Kidney (tissue), 22 donors: ENCODE measurements at places on chromosomes 6 and 20. TPM values are rescaled to one million over a fixed set of nuclear protein-coding genes. Genes with fewer than 3 reads are reported as not detected.

GRCh38 chr6:4446982-4447381 is 311.6 kb upstream of the ECI2 start:
- DNase-seq = no peak

- peak; percentile 84 for DNase-seq
These were observed 99.2 kb downstream of the LCA5 start for GRCh38 chr6:79438030-79438429.

- no peak for DNase-seq
These were observed 176.4 kb downstream of the TFAP2B start for GRCh38 chr6:50995036-50995435.

- no peak for DNase-seq
These were observed 45.3 kb downstream of the DLL1 start for GRCh38 chr6:170245475-170245992.

GRCh38 chr6:119395192-119395591 is 45.6 kb upstream of the MAN1A1 start:
- no peak for DNase-seq

STMND1 gene
- total RNA-seq = not detected

IL17F gene
- total RNA-seq = not detected

DNA sequence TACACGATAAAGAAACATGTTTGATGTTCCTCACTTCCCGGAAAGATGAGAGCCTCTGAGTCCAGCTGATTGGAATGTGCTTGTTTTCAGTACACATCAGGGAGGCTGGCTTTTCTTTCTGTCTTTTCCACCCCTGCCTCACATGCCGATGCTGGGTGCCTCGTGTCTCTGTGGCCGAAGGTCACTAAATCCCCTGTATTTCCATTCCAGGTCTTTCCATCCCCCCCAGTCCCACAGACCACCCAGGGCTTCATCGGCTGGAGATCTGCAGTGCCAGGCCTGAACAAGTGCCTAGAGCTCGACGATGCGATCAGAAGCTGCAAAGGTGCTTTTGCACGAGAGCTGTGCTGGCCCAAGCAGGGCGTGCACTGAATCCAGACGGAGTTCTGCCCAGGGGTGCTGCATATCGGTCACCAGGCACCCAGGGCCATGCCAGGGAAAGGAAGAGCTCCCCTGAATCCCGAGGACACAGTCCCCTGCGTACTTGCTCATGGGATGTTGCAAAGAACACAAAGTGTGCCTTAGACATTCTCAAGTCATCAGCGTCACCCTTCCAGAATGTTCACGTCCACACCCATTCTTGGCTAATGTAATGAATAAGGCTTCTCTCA is 67.9 kb downstream of the ANKRD60 start:
- no peak for DNase-seq

VGLL2 gene
- total RNA-seq = not detected

DNA sequence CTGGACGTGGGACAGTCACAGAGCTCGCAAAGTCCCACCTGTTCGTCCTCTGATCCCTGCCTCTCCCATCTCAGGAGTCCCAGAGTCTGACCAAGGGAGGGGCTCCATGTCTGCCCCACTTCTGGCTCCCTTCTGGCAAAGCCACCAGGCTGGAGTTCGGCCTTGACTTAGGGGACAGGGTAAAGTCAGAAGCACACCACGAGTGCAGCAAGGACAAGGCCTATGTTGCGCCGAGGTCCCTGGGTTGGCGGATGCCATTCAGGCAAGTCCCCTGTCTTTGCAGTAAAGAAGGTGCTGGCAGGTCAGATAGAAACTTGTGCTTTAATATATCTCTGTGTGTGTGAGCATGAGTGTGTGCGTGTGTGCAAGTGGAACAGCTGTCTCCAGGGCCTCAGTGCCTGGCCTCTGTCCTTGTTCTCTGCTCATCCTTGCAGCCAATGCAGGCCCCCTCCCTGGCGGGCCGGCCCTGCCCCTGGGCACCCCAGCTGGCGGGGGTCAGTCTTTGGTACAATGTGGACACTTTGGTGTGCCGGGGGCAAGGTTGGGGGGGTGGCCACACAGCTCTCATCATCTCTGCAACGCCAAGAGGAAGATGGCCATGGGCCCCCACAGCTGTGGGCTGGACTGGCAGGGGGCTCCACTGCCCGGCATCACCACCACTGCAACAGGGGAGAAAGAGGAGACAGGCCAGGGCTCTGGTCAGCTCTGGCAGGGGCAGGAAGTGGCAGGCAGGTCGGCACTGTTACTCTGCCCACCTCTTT is 60.7 kb downstream of the MDGA1 start:
- DNase-seq = no peak

GRCh38 chr20:23456409-23456808 is 3.7 kb upstream of the CST11 start:
- no peak for DNase-seq

GRCh38 chr6:90383196-90383822 is 86.7 kb upstream of the BACH2 start:
- DNase-seq = no peak

DLL1 gene
- 11.9 TPM for total RNA-seq

GATA5 gene
- total RNA-seq = 1.0 TPM

DNA sequence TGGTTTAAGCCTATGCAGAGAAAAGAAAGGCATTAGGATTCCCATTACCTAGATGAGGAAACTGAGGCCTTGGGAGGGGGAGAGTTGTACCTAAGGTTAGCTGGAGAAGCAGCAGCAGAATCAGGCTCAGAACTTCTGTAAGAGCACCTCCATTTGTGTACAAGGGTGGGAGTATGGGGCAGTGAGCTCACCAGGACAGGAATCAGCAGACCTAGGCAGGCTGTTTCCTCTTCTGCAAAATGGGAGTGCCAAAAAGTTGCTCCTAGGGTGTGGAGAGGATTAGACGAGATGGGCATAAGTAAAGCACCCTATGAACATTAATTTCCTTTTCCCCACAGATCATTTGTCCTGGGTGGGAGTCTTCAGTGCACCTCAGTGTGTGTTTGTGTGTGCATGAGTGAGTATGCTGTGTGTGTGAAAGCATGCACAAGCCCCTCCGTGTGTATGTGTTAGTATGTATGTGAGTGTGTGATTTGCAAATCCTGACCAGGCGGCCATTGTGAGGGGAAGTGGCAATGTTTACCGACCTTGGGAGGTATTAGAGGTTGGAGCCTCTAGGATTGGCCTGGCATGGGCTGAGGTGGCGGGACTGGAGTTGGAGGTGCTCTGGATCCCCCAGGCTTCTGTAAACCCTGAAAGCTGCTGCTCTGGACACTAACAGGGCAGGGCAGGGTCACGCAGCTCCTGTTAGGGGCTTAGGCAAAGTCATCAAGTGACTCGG is 78.8 kb downstream of the VEGFA start:
- no peak for DNase-seq

ARFGEF3 gene
- 7.8 TPM for total RNA-seq

GRCh38 chr20:58651946-58652605 is 993 bp downstream of the STX16 start:
- DNase-seq = peak; percentile 92

GRCh38 chr6:108222504-108222903 is 38.3 kb downstream of the SNX3 start:
- no peak for DNase-seq

GRCh38 chr6:53831081-53831869 is 36.5 kb downstream of the LRRC1 start:
- no peak for DNase-seq

GRCh38 chr6:26299286-26300042 is 65.5 kb upstream of the BTN3A2 start:
- no peak for DNase-seq

DNA sequence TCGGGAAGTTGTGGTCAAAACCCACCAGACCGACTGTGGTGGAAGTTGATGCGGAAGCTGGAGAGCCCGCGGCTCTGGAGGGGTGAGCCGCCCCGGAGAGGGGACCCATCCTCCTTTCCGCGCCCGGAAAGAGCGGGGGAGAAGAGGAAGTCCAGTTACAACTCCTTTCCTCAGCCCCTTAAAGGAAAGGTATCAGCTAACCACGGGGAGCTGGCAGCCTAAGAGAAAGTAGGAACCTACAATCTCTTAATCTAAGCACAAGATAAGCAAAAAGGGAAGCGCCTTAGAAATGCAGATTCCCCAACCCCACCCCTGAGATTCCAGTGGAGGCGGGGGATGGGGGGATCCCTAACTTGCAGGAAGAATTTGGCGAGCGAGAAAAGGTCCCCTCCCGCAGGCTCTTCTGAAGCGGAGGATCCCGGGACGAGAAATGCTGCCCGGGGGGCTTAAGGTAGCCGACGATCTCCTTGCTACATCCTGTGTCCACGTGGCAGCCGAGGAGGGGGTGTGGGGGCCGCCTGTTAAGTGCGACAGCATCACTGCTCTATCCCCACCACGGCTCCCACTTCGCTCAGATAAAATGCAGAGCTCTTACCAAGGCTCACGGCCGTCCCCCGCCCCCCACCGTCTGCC is 87.5 kb downstream of the ZFP64 start:
- DNase-seq = peak; percentile 33

CTAGE9 gene
- not detected for total RNA-seq

DNA sequence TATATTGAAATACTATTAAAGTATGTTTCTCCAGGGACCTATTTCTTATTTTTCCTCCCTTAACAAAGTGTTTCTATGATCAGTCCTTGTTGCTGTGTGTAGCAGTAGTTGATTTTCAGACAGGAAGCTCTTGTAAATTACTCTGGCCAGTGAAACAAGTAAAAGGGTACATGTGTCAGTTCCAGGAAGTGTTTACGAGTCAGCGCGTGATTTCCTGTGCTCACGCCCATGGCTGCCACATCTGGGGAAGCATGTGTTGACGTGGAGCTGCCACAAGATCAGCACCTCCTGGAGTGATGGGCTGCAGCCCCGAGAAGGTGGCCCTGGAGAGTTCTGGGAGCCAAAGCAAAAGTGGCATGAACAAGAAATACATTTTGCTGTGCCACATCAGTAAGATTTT is 38.6 kb upstream of the GGTLC1 start:
- DNase-seq = peak; percentile 33

DNA sequence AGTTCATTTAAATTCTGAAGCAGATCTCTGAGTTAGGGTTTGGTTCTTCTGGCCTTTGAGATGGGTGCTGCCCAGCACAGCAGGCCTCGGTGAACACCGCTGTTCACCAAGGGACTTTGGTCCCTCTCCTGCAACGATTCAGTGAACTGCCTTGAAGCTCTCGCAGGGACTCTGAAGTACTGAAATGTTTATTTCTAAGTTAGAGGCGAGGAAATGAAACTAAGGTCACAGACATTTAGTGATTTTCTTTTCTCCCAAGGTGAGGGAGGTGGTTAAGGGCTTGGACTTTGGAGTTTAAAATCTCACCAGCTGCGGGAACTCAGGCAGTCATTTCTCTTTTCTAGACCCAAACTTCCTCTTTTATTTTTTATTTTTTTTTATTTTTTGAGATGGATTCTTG is 26.2 kb downstream of the E2F3 start:
- DNase-seq = no peak

TMEM170B gene
- total RNA-seq = 3.7 TPM

DNA sequence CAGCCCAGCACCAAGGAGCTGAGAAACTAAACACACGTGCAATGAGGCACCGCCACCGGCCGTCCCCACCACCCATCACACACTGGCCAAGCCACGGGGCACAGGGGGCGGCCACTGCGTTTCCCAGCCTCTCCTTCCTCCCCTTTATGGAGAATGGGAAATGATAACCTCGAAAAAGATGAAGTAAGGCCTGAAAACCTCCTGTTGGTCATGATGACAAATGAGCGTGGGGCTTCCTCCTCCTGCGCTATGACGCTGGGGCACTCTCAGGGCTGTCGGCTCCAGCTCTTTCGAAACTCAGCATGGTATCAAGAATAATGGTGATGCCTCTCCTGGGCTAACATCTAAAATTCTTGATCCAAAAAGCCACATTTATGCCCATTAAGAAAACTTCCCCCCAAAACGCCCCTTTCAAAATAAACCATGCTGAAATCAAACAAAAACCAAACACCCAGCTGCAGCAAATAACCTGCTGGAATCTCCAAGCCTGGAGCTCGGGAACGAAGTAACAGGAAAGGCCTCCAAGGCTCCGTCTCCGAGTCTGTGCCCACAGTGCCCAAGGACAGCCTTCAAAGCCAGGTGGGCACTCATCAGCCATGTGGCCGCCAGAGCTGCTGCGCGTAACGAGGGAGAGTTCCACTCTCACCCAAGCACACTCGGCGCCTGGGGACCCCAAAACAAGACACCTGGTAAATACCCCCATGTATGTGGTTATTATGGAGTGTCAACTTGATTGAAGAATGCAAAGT is 50.0 kb downstream of the TAF4 start:
- DNase-seq = no peak

GRCh38 chr6:119442776-119443184 is 93.2 kb upstream of the MAN1A1 start:
- DNase-seq = no peak
